ENCODE measurements at places on chromosomes 7 and 10.
A peak's percentile ranks its signal among the peaks of the same experiment; 100 is the strongest.

- DNase-seq = no peak
These were observed 11.2 kb upstream of the OR2A5 start for GRCh38 chr7:144037414-144038035.

DNA sequence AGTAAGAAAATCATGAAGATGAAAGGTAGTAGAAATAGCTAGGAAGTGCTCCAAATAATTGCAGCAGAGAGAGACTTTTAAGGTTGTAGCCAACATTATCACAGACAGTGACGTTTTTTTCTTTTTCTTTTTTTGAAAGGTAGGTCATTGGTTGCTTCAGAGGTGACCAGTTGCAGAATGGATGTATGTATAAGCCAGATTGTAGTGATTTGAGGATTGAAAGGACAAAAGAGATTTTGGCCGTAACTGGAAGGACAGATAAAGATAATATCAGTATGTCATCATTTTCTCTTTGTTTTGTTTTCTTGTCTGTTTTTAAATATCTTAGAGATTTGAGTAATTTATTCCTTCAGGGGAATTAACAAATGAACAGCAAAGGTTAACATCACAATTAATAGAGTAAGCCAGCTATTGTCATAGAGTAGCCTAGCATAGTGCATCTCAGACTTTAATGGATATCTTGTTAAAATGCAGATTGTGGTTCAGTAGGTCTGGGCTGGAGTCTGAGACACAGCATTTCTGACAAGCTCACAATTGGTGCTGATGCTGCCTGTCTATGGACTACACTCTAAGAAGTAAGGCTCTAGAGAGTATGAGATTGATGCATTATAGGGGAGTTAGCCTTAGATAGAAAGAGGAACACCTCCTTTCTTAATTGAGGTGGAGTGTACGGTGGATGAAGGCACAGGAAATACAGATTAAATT lies 28.3 kb downstream of the CDK13 start:
- no peak for DNase-seq

DNA sequence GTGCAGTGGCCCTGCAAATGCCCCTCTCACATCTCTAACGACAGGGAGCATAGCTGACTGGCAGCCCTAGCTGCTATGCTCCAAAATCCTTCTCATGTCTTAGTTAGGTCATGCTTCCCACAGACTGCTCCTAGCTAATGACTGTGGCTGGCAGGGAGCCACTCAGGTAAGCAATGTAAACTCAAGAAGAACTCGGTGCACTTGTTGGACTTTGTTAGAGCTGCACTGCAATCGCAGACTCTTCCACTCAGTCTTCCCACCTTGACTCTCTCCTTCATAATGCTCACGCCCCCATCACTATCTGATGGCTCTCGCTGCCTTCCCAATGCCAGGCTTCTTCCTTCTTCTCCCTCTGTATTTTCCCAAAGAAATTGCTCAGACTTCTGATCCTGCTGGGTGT lies 24.0 kb downstream of the OR9A2 start:
- DNase-seq = no peak

GRCh38 chr10:132538790-132539421 lies 1.3 kb downstream of the INPP5A start:
- DNase-seq = no peak

GRCh38 chr7:94449151-94449725 lies 54.5 kb downstream of the COL1A2 start:
- peak; percentile 80 for DNase-seq

GRCh38 chr7:54109501-54109900 lies 432.7 kb upstream of the VSTM2A start:
- DNase-seq = no peak

- no peak for DNase-seq
These were observed 123.9 kb downstream of the TAX1BP1 start for GRCh38 chr7:27863880-27864279.
